ENCODE measurements at places on chromosomes 6 and 20.

GRCh38 chr6:82227770-82228169 is 19.8 kb downstream of the IBTK start:
- no peak for DNase-seq

DNA sequence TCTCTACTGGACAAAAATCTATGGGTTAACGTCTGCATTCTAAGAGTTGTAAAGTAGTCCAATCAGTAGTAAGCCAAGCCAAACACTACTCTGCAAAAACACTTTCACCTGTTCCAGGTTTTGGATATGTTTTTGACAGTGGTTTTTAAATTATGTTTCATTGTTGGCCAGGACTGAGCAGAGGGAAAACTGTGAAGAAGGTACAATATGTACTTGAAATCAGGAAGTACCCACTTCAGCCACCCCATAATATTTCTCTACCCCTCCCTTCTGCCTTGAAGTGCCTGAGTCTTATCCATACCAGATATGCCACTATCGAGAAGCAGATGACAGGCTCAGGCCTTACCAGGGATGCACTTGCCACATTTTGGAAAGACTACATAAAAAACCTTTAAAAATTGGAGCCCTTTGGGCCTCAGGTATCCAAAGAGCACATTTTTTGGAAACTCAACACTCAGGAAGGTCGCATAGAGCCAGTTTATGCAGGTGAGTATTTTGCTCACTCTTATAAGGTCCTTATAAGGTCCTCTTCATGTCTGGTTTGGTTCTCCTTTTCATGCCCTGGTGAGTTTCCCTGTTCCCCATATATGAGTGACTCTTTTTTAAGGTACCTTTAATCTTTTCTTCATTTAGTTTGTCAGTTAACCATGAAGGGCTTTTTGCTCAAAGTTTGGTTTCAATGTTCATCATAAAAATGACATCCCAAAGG is 859.3 kb upstream of the FLRT3 start:
- peak; percentile 0 for DNase-seq

DNA sequence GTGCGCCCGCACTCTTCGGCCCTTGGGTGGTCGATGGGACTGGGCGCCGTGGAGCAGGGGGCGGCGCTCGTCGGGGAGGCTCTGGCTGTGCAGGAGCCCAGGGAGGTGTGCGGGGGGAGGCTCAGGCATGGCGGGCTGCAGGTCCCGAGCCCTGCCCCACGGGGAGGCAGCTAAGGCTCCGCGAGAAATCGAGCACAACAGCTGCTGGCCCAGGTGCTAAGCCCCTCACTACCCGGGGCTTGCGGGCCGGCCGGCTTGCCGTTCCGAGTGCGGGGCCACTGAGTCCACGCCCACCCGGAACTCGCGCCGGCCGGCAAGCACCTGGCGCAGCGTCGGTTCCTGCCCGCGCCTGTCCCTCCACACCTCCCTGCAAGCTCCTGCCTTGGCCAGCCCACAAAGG is 462.3 kb upstream of the JARID2 start:
- no peak for DNase-seq

GRCh38 chr20:23533161-23533560 is 35.1 kb downstream of the CST9L start:
- DNase-seq, result no peak

GRCh38 chr6:53290537-53291510 is 57.9 kb downstream of the ELOVL5 start:
- DNase-seq, result no peak

All from NCI-H187 (cell line).